ENCODE measurements at places on chromosomes 2 and 18.

- H3K4me3 ChIP-seq = no peak overlapping the region
- no peak overlapping the region for H3K27ac ChIP-seq
- DNase-seq = no peak
- no peaks in the 10 kb centered on the region for H3K27me3 ChIP-seq
- H3K36me3 ChIP-seq = peaks cover 32% of the 10 kb centered on the region
- H3K4me1 ChIP-seq = peaks cover 13% of the 10 kb centered on the region
These were observed 4.4 kb downstream of the CENPO start for GRCh38 chr2:24797644-24798043.

DNA sequence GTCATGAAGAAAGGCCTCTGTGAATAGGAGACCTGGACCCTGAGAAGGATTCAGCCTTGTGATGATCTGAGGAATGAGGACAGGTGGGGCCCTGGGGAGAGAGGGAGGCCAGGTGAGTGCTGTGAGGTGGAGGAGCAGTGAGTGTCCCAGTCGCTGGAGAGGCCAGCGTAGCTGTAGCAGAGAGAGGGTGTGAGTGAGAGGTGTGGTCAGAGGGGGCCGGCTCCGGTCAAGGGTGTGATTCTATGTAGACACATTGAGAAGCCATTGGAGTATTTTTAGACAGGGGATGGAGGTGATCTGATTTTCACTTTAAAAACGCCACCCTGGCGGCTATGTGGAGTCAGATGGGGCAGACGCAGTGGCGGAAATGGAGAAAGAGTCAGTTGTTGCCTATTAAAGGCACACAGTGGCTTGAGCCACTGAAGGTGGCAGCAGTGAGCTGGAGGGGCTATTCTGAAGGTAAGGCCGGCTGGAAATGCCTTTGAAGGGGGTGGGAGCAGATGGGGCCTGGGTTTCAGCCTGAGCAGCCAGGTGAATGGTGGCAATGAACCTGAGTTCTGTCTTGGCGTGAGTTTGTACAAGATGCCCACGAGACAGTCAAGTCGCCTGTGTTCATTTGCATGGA is 55.6 kb downstream of the GREB1 start:
- no peak overlapping the region for H3K27ac ChIP-seq
- no peaks in the 10 kb centered on the region for H3K36me3 ChIP-seq
- H3K4me3 ChIP-seq = no peak overlapping the region
- peak; percentile 68 for DNase-seq

DNA sequence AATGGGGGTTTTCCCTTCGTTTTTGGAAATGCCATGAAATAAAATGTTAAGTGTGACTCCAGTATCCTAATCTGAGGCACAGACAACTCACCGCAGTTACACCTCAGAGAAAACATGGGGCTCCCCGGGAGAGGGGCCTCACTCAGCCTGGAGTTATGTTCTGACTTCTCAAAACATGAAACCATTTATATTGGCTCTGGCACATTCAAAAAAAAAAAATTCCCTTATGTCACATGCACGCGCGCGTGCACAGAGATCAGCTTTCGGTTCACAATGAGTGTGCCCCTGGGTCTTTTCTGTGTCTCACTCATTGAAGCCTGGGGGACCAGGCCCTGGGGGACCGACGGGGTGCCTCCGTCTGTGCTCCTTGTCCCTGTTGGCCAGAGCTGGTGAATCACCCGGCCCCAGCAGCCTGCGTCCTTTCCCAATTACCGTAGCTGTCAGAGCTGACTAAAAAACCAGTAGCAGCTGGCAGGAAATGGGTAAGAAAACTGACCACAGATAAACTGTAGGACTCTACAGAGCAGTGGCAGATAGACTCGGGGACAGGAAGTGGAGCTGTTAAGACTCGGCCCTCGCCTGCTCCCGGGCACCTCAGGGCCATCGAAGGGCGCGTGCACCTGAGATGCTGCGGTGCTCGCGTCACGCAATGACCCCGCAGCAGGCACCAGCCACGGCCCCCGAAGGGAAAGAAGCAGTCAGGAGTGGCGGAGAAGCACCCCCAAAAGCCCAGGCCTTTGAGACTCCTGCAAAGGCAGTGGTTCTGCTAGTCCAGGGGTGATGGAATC is 138.3 kb upstream of the ID2 start:
- no peak overlapping the region for H3K27ac ChIP-seq
- no peak overlapping the region for H3K4me3 ChIP-seq
- H3K4me1 ChIP-seq = peaks cover 53% of the 10 kb centered on the region
- H3K27me3 ChIP-seq = no peaks in the 10 kb centered on the region
- no peaks in the 10 kb centered on the region for H3K36me3 ChIP-seq
- no peak for DNase-seq

DNA sequence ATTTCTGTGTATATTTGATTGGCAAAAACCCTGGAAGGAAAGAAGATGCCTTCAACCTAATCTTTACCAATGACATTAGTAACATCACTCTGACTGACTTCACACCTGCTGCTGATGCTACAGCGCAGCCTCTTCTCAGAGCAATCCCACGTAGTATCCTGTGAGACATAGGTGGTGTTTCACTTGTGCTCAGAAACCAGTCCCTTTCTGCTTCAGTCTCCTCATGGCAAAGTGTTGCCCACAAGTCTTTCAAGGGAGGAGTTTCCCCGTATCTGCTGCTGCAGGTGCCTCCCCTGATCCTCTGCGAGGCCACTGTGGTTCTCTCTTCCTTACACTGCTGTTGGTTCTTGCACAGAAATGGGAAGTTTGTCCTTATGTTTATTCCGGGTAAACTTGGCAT is 433.2 kb upstream of the TNP1 start:
- H3K4me1 ChIP-seq = no peaks in the 10 kb centered on the region
- H3K27ac ChIP-seq = no peak overlapping the region
- H3K4me3 ChIP-seq = no peak overlapping the region
- H3K36me3 ChIP-seq = no peaks in the 10 kb centered on the region
- H3K27me3 ChIP-seq = no peaks in the 10 kb centered on the region
- no peak for DNase-seq

GRCh38 chr2:235793163-235793752 is 299.4 kb downstream of the AGAP1 start:
- peak; percentile 55 for DNase-seq
- no peak overlapping the region for H3K4me3 ChIP-seq
- H3K4me1 ChIP-seq = no peaks in the 10 kb centered on the region
- no peaks in the 10 kb centered on the region for H3K27me3 ChIP-seq

- H3K27ac ChIP-seq = no peak overlapping the region
- no peaks in the 10 kb centered on the region for H3K27me3 ChIP-seq
- DNase-seq = no peak
- peaks cover 11% of the 10 kb centered on the region for H3K4me1 ChIP-seq
These were observed 230.5 kb downstream of the ZNF407 start for GRCh38 chr18:74828200-74828599.

DNA sequence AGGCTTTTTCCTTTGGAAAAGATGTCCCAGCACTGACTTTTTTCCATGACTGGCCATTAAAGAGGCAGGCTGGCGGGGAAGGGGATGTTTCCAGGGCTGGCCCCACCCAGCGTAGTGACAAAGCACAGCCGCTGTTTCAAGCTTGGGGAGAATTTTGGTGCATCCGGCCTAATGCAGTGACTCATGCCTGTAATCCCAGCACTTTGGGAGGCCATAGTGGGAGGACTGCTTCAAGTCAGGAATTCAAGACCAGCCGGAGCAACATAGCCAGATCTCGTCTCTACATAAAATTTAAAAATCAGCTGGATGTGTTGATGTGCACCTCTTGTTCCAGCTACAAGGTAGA is 78.0 kb upstream of the SH3BP4 start:
- H3K27ac ChIP-seq = no peak overlapping the region
- H3K4me1 ChIP-seq = 0 out of 2 replicates have a peak, but pooled peaks cover 2% of the 10 kb centered on the region
- no peaks in the 10 kb centered on the region for H3K36me3 ChIP-seq
- no peak overlapping the region for H3K4me3 ChIP-seq
- peak; percentile 2 for DNase-seq

DNA sequence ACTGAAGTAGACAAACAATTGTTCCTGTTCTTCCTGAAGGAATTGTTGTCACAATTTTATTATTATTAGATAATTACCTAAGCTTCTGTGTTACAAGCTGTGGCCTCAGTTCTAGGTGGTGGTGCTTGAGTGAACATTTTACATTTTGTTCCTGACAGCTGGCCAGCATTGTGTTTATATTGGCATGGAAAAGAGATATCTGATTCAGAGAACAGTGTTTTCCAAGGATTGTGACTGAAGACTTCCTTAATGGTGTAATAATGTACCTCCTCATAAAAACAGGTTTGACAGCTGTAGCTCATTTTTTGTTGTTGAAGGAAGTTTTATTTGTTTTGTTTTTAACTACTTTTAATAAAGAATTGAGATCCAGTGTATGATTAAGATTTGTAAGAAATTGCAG is 95.2 kb downstream of the EPB41L5 start:
- no peak overlapping the region for H3K4me3 ChIP-seq
- no peaks in the 10 kb centered on the region for H3K36me3 ChIP-seq
- H3K27me3 ChIP-seq = no peaks in the 10 kb centered on the region
- H3K4me1 ChIP-seq = peaks cover 15% of the 10 kb centered on the region

- H3K4me3 ChIP-seq = no peak overlapping the region
- no peak overlapping the region for H3K27ac ChIP-seq
- DNase-seq = no peak
- no peaks in the 10 kb centered on the region for H3K27me3 ChIP-seq
These were observed 942 bp upstream of the CETN1 start for GRCh38 chr18:579238-579637.

- H3K27me3 ChIP-seq = no peaks in the 10 kb centered on the region
- no peak for DNase-seq
- H3K4me1 ChIP-seq = no peaks in the 10 kb centered on the region
- H3K36me3 ChIP-seq = no peaks in the 10 kb centered on the region
These were observed at the start of gene CTAGE1 for GRCh38 chr18:22417496-22418188. CTAGE1 (minus strand) TSS chr18:22417915; CDS start chr18:22417811, 104 bp downstream.

DNA sequence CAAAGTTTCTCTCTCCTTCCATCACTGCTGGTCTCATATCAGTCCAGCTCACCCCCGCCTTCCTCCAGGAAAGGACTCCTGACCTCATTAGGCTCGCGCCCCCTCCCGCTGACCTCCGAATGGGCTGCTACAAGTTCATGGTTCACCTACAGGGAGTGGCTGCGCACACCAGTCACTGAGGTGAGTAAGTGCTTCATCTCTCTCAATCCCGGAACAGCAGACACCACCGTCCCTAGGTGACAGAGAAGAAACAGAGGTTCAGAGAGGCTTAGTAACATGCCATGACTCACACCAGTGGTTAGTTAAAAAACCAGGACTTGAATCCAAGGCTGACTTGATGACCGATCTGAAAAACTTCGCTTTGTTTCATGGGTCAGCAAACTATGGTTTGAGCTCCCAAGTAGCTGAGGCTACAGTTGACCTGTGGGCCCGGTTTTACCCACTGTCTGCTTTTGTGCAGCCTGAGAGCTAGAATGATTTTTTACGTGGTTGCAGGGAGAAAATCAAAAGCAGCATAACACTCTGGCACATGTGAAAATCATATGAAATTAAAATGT is 42.0 kb downstream of the ZFP36L2 start:
- DNase-seq = no peak
- H3K4me1 ChIP-seq = no peaks in the 10 kb centered on the region
- no peaks in the 10 kb centered on the region for H3K36me3 ChIP-seq
- no peak overlapping the region for H3K27ac ChIP-seq
- H3K4me3 ChIP-seq = no peak overlapping the region

GRCh38 chr2:54419855-54420523 is 36.1 kb upstream of the SPTBN1 start:
- no peak overlapping the region for H3K4me3 ChIP-seq
- no peak overlapping the region for H3K27ac ChIP-seq
- H3K36me3 ChIP-seq = no peaks in the 10 kb centered on the region
- no peaks in the 10 kb centered on the region for H3K27me3 ChIP-seq
- H3K4me1 ChIP-seq = no peaks in the 10 kb centered on the region

DNA sequence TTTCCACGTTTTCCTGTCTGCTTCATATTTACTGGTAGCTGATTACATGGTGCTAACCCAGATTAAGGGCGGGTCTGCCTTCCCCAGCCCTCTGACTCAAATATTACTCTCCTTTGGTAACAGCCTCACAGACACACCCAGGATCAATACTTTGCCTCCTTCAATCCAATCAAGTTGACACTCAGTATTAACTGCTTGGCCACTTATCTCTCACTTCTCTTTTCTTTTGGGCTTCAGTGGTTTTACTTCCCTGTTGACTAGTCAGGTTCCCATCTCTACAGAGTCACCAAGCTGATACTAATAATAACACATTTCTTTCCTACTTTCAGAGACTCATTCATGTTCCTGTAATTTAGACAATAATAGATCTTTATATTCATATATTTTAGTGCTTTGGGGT is 302.2 kb upstream of the MAP2 start:
- no peak overlapping the region for H3K4me3 ChIP-seq
- DNase-seq = no peak
- no peak overlapping the region for H3K27ac ChIP-seq
- no peaks in the 10 kb centered on the region for H3K27me3 ChIP-seq
- no peaks in the 10 kb centered on the region for H3K36me3 ChIP-seq

GRCh38 chr2:200741468-200742202 is 70.1 kb upstream of the BZW1 start:
- no peaks in the 10 kb centered on the region for H3K36me3 ChIP-seq
- no peaks in the 10 kb centered on the region for H3K27me3 ChIP-seq
- H3K27ac ChIP-seq = no peak overlapping the region
- H3K4me1 ChIP-seq = no peaks in the 10 kb centered on the region
- DNase-seq = peak; percentile 32

DNA sequence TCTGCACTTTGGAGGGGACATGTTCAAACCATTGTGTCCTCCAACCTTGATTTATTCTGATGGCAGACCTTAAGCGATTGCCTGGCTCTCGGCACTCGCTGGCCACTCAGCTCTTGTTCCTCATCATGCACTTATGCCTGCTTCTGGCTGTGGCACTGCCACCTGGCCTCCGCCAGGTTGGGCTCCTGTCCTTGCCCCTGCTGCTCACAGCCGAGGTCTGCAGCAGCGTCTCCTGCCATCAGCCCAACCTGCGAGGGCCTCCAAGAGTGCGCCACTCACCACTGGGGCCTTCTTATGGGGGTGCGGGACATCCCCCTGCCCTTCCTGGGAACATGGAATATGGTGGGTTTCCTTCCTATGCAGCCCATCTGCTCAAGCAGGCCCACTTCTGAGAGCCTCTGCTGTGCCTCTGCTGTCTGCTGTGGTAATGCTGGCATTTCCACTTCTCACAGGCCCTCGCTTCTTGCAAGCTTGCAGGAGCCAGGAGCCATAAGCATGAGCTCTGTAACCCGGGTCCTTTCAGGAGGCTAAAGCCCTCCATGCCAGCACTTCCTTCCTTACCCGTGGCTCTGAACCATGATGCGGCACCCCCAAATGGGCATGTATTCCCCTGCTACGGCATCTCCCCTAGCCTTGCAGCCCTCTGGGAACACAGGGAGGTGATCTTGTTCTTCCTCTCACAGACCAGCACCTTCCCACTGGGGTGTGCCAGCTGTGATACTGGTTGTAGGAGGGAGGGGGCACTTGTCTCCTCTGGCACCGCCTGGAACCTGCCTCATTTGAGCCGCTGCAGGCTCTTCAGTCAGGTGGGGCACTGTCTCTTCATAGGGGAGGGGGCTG is 58.6 kb upstream of the HS6ST1 start:
- no peaks in the 10 kb centered on the region for H3K27me3 ChIP-seq
- H3K27ac ChIP-seq = no peak overlapping the region
- H3K4me1 ChIP-seq = no peaks in the 10 kb centered on the region
- H3K4me3 ChIP-seq = no peak overlapping the region
- H3K36me3 ChIP-seq = no peaks in the 10 kb centered on the region

- no peak within 1 kb of the TSS for H3K27ac ChIP-seq
- peak; percentile 98 for DNase-seq
- no peaks in the 10 kb centered on the region for H3K36me3 ChIP-seq
- H3K4me3 ChIP-seq = peak within 1 kb of the TSS; percentile 67
- H3K27me3 ChIP-seq = no peaks in the 10 kb centered on the region
These were observed at the start of gene EGR4 for GRCh38 chr2:73293534-73294171. EGR4 (minus strand) TSS chr2:73293548; CDS start chr2:73293317, 231 bp downstream.

GRCh38 chr2:64525317-64525613 is 1.1 kb downstream of the AFTPH start:
- no peaks in the 10 kb centered on the region for H3K27me3 ChIP-seq
- peak; percentile 94 for DNase-seq
- peaks cover 19% of the 10 kb centered on the region for H3K36me3 ChIP-seq
- peaks cover 45% of the 10 kb centered on the region for H3K4me1 ChIP-seq
- peak overlapping the region; percentile 81 for H3K4me3 ChIP-seq

GRCh38 chr2:54466870-54467269 is 10.7 kb downstream of the SPTBN1 start:
- H3K27me3 ChIP-seq = no peaks in the 10 kb centered on the region
- H3K36me3 ChIP-seq = no peaks in the 10 kb centered on the region
- DNase-seq = no peak

Data from Karpas-422 (cell line).